ENCODE measurements at places on chromosomes 1 and 21.

DNA sequence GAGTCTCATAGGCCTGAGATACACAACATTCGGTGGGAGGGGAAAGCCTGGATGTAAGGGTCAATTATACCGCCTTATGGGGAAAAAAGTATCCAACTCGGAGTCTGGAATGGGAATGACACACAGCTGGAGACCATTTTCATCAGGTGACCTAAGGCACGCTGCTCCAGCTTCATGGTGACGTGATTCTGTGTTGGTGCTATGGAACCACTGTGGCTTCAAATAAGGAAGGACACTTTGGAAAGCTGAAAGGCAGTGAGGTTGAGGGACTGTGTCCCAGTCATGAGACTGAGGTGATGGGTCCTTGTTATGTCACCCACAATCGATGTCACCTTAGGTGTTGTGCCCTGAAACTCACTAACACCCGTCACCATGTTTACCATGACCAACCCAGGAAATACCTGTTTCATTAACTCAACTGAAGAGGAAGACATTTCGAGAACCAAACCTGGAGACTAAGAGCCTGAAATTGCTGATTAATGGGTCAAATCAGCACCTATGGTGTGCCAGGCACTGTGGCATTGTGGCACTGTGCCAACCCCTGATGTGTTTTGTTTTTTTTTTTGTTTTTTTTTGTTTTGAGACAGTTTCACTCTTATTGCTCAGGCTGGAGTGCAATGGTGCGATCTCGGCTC lies 54.5 kb downstream of the IRF2BP2 start:
- no peak for DNase-seq

- DNase-seq: peak; percentile 60
These were observed 1.3 kb upstream of the IL19 start for GRCh38 chr1:206769304-206769731.

DNA sequence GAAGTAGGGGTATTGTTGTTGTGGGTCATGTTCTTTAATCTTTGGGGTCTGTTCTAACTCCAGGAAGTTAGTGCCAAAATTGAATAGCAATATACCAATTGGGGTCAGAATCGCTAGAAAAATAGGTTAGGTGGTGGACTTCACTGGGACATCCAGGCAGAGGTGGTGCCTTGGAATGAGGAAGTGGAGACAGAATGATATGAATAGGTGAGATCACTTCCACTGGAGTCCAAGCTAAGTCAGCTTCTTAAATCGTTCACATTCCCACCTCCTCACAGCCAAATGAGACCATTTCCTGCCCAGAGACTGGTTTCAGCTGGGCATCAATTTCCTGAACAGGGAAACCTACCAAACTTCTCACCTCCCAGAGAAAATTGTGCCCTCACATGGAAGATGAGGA lies 137.8 kb upstream of the RAB4A start:
- DNase-seq: no peak

DNA sequence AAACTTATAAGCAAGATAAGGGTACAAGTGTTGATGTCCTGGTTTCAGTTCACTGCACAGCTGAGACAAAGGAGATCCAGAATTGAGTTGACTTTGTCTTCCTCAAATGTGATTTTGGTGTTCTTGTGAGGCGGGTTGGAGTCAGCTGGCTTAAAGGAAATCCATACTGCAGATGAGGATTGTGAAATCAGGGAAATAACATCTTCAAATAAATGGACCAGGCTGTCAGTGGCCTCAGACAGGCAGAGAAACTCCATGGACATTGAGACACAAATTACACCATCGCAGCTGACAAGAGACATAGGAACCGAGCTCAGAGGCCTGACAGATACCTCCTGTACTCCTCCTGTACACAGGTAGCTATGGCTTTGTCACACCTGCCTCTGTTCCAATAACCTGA lies 27.0 kb upstream of the REG4 start:
- no peak for DNase-seq

DNA sequence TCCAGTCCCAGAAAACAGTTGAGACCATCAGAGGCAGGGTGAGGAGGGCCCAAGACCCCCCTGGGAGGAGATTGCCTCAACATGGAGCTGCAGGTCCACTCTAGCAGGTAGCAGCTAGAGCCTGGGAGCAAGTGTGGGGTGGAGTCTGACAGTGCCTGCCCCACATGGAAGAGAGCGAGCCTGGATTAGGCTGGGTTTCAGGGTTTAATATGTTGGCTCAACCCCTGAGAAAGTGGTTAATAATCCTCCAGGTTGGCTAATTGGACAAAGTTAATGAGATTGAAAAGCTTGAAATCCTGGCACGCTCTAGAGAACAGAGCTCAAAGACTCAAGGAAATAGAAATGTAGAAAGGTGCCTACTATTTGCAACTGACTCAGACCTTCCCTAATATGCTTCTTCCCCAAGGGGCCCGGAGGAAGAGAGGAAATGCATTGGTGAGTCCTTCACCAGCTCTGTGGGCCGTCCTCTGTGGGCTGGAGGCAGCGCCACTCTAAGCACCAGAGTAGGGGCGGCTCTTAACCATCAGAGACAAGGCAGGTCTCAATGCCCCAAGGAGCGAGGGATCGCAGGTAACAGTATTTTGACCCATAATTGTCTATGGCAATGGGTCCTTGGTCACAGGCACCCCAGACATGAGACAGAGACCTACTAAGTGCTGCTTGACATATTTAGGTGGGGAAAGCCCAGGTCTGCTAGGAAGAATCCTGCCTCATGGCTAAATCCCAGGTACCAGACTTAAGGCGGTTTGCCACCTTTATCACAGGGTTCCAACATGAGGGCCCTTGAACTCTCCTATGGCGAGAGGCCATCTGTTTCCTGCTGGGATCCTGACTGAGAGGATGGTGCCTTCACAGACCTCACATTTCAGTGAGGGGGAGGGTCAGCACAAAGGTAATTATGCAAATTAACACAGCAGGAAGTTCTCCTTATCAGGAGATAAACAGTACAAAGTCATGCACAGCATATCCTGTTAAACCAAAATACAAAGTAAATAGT lies 33.8 kb downstream of the RSPH1 start:
- no peak for DNase-seq

All from activated CD4-positive, CD25-positive, alpha-beta regulatory T cell treated with anti-CD3 and anti-CD28 coated beads, Interleukin-2, amount 50 U/mL, for 72 hours (primary cell).